ENCODE measurements at places on chromosomes 2 and 18. TPM values are rescaled to one million over a fixed set of nuclear protein-coding genes. Genes with fewer than 3 reads are reported as not detected.

The PRKAG3 gene
- not detected for total RNA-seq

The CHRND gene
- not detected for total RNA-seq

The MC4R gene
- not detected for total RNA-seq

The AFF3 gene
- total RNA-seq = 7.3 TPM

The CTDP1 gene
- total RNA-seq = 24.9 TPM

The EVX2 gene
- total RNA-seq = not detected

The UGT1A4 gene
- total RNA-seq = not detected

DNA sequence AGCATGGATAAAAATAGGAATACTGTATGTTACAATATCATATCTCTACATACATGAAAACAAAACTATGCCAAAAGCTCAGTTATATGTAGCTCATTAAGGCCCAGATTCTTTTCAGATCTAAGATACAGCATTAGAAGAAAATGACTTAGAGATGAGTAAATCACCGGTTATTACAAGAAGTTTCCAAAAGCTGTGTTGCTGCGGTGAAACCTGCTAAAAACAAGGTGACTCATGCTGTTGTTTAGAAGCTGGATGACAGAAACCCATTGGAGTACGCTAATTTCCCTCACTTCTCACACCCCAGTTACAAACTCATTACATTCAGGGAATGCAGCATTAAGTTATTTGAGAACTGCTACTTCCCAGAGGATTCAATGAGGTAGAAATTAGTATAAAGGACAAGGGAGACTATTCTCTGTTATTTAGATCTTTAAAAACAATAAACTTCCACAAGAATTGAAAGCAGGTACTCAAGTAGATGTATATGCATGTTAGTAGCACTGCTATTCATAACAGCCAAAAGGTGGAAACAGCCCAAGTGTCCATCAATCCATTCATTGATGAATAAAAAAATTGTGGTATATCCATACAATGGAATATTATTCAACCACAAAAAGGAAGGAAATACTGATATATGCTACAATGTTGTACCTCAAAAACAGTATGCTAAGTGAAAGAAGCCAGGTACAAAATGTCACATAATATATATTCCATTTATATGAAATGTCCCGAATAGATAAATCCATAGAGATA, 32.6 kb downstream of the RBKS start:
- H3K4me1 ChIP-seq = no peaks in the 10 kb centered on the region
- peaks cover 7% of the 10 kb centered on the region for H3K36me3 ChIP-seq
- H3K27me3 ChIP-seq = no peaks in the 10 kb centered on the region
- no peak overlapping the region for H3K4me3 ChIP-seq
- no peak for DNase-seq
- no peak overlapping the region for H3K27ac ChIP-seq

DNA sequence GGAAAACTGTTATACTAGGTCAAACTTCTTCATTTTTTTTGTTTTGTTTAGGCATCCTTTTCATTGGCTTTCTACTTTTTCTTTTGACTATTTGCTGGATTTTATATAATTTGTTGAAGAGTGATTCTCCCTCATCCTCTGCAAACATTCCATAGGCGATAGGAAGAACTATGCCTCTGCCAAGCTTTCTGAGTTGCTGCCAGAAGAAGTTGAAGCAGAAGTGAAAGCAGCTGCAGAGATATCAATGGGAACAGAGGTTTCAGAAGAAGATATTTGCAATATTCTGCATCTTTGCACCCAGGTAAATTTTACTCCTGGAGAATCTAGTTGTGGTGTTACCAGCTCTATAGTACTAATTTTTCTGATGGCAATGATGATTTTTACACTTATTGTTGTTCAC, 25.4 kb downstream of the NOP58 start:
- no peak for DNase-seq
- H3K27me3 ChIP-seq = no peaks in the 10 kb centered on the region
- H3K27ac ChIP-seq = no peak overlapping the region
- peaks cover 24% of the 10 kb centered on the region for H3K36me3 ChIP-seq
- no peaks in the 10 kb centered on the region for H3K4me1 ChIP-seq

- DNase-seq = no peak
These were observed 51.8 kb downstream of the WDR7 start for GRCh38 chr18:56702946-56703345.

- no peak overlapping the region for H3K4me3 ChIP-seq
- peaks cover 3% of the 10 kb centered on the region for H3K4me1 ChIP-seq
- no peaks in the 10 kb centered on the region for H3K36me3 ChIP-seq
These were observed 35.1 kb upstream of the CD8A start for GRCh38 chr2:86825693-86826381.

GRCh38 chr2:232538671-232539070, 821 bp upstream of the CHRNG start:
- DNase-seq = no peak
- peaks cover 4% of the 10 kb centered on the region for H3K27me3 ChIP-seq
- no peak overlapping the region for H3K4me3 ChIP-seq

DNA sequence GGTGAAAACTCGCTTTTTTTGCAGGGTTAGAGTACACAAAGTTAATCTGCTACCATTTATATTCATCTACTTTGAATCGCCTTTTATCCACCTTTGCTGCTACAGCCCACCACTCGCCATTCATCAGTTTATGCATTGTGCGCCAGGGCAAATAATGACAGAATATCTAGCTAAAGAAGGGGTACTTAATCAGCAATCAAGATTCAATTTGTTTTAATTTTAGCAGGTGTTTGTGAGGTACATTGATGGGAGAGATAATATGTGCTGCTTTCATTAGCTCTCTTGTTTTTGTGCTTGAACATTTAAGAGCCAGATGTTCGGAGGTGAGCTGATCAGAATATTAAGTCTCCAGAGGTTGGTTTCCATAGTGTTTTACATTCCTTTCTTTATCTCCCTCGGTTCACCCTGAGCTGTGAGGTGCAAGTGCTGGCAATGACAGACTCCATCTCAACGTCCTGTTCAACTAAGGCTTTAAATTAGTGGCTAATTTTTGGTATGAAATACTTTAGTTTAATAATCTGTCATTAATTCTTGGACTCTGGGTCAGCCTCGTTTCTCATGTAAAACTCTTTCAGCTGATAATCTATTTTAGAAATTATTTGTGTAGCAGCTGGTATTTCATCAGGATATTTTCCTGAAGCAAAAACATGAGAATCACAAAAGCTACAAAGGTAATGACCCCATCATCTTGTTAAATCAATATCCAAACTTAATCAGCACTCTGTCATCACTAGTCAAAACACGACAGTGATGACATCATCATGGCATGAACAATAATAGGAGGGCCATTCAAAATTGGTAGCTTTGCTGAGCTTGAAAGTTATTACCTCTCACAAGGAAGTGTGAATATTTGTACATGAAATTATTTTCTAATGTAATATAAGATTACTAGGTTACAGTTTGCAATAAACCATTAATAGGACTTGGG, 479.9 kb upstream of the FANCL start:
- no peaks in the 10 kb centered on the region for H3K36me3 ChIP-seq
- H3K4me1 ChIP-seq = no peaks in the 10 kb centered on the region
- H3K27me3 ChIP-seq = no peaks in the 10 kb centered on the region
- H3K27ac ChIP-seq = no peak overlapping the region
- H3K4me3 ChIP-seq = no peak overlapping the region

DNA sequence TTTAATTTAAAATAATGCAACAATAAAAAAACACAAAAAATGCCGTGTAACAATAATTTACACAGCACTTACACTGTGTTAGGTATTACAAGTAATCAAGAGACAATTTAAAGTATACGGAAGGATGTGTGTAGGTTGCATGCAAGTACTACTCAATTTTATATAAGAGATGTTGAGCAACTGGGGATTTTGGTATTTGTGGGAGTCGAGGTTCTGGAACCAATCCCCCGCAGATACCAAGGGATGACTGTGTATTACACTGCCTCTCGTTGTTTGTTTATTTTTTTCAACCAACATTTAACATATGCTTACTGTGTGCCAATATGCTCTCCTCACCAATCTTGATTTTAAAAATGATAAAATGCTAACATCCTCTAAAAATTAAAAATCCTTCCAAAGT, 24.8 kb downstream of the MAP3K2 start:
- no peaks in the 10 kb centered on the region for H3K36me3 ChIP-seq
- H3K4me3 ChIP-seq = no peak overlapping the region
- no peaks in the 10 kb centered on the region for H3K27me3 ChIP-seq
- H3K4me1 ChIP-seq = peaks cover 25% of the 10 kb centered on the region
- no peak overlapping the region for H3K27ac ChIP-seq

DNA sequence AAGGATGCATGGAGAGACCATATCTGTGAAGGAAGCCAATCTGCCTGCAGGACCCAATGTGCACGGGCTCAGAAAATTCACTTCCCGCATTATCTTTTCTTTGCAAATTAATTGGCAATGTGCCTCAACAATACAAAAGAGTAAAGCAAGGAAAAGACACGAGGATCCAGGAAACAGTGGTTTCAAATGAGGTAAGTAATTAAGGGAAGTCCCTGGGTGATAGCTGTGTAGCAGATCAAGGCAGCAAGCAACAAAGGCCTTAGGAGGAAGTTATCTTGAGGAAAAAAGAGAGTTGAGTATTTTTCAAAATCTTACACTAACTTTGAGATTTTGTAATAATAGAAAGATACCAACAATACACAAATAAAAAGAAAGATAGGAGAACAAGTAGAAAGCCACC, 44.3 kb upstream of the TGIF1 start:
- H3K4me3 ChIP-seq = no peak overlapping the region
- H3K4me1 ChIP-seq = no peaks in the 10 kb centered on the region
- no peak for DNase-seq
- H3K27me3 ChIP-seq = no peaks in the 10 kb centered on the region
- H3K36me3 ChIP-seq = peaks cover 2% of the 10 kb centered on the region
- H3K27ac ChIP-seq = no peak overlapping the region

DNA sequence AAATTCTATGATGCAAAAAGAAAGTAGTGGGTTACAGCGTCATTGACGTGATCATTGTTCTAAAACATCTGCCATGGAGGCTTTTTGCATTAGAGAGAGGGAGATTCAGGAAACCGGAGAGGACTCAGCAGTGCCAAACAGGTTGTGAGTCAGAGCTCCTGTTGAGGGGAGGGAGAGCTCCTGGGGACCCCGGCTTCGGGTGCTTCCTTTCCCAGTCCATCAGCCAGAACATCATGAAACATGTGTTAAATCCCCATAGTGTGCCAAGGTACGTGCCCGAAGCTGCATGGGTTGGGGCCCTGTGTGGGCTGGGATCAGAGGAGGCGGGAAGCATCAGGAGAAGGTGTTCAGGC, 791 bp upstream of the CYRIA start:
- no peaks in the 10 kb centered on the region for H3K36me3 ChIP-seq
- no peak for DNase-seq
- H3K27me3 ChIP-seq = peaks cover 67% of the 10 kb centered on the region
- H3K4me1 ChIP-seq = peaks cover 11% of the 10 kb centered on the region
- H3K27ac ChIP-seq = no peak overlapping the region
- H3K4me3 ChIP-seq = peak overlapping the region; percentile 70

DNA sequence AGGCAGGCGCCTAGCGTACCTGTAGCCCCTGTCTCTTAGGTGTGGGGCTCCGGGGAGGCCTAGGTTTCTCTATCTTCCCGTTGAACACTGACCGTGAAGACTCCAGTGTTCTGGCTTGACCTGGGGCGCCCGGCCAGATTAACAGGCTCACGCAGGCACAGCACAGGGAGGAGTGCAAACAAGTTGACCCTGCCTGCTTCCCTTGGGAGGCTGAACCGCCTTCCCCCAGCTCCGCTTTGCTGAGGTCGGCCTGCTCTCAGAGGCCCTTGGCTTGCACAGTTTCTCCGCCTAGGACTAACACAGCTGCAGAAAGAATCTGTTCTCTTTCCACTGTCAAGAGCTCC, 567 bp downstream of the PCYOX1 start:
- peak overlapping the region; percentile 77 for H3K4me3 ChIP-seq
- peak; percentile 24 for DNase-seq
- H3K27me3 ChIP-seq = no peaks in the 10 kb centered on the region

All from progenitor cell of endocrine pancreas (in vitro differentiated cells).